ENCODE measurements at places on chromosomes 12 and 14.

GRCh38 chr12:56084958-56085543, 5.1 kb downstream of the ERBB3 start:
- no peak for DNase-seq

DNA sequence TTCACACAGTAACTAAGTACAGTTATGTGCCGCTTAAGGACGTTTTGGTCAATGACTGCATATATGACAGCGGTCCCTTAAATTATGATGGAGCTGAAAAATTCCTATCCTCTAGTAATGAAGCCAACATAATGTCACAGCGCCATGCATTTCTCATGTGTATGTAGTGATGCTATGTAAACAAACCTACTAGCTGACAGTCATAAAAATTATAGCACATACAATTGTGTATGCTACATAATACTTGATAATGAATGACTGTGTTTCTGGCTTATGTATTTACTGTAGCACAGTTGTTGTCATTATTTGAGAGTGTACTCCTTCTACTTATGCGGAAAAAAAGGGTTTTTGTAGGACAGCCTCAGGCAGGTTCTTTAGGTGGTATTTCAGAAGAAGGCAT, 99.7 kb downstream of the DACT1 start:
- no peak for DNase-seq

GRCh38 chr12:68223067-68223747, 2.4 kb downstream of the IL26 start:
- DNase-seq = peak; percentile 71

DNA sequence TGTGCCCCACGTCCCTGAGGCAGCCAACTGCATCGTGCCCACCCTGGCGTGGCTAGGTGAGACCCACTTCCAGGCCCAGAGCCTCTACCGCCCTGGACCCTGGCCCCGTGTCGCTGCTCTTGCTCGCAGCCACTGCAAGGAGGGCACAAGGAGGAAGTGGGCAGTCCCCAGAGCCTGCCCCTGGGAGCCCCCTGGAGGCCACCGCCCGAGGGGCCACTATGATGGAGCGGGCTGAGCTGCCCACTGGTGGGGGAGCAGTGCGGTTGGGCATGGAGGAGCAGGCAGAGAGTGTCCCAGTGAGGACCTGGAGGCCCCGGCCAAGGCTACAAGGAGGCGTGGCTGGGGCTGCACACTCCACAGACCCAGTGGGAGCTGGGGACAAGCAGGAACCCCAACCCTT, 323.6 kb downstream of the PCNX1 start:
- no peak for DNase-seq

DNA sequence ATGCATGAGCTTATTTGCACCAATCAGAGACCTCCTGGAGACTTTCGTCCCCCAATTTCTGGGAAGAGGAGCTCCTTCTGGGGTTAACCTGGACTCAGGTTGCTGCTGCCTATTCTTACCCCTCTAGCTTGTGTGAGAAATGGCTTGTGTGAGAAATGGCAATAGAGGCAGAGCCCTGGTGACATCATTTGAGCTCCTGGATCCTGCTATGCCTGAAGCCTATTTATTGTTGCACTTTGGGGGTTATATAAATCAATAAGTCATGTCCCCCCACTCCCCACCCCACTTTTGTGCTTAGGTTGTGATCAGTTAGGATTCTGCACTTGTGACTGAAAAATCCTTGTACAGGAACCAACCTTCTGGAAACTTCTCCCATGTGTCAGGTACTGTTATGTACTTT, 167.2 kb downstream of the ADCK1 start:
- DNase-seq = no peak

GRCh38 chr14:45181329-45181728, 45.6 kb downstream of the FANCM start:
- DNase-seq = no peak

- DNase-seq = no peak
These were observed 278.3 kb downstream of the ADGRD1 start for GRCh38 chr12:131232036-131232435.

DNA sequence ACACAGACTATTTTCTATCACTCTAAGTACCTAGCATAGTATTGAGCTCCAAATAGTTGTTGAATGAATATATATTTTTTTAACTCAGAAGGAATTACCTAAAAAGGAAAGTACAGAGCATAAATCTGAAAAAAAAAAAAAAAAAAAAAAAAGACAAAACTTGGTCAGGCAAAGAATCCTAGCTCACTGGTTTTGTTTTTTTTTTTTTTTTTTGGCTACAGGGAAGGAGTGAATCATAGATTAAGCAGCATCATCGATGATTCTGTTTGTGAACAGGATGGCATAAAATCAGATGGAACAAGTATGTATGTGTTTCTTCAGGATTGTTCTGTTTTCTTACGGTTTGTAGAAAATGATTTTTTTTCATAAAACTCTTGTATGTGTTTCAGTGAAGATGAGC, 66.1 kb upstream of the BCAT1 start:
- no peak for DNase-seq

DNA sequence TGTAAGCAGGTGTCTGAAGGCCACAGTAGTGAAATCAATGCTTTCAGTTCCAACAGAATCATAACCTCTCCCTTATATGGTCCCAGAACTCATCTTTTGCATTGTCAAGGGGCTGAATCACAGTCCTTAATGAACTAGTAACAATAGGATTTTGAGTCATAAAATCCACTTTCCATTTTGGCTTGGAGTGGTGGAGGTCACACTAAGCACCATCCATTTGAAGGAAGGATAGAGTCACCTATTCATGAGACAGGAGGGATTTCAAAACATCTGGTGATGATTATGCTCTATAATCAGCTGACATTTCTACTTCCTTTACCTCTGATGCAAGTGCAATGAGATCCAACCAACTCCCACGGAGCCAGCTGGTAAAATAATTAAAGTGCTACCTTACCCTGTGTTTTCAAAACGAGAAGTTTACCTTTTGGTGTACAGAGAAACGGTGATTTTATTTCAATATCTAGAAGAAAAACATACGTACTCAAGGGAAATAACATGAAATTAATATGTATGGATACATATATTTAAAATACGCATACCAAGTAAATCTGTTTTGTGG, 59.1 kb downstream of the TMEM132D start:
- DNase-seq = no peak

Measured in SW480 (cell line).